ENCODE measurements at places on chromosomes 6 and 20.

GRCh38 chr20:43334080-43334479 is 123.6 kb upstream of the SRSF6 start:
- no peak for DNase-seq

DNA sequence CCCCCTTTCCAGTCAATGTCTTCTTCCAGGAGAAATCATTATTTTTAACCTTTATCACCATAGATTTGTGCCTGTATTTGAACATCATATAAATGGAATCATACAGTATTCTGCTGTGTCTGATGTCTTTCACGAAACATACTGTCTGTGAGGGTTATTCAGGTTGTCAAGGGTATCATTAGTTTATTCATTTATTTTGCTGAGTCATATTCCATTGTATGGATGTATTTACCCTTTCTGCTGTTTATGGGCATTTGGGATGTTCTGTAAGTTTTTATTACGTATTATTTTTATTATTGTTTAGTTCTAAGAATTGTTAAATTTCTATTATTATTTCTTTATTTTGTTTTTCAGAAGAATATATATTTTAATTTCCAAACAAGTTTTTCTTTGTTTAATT is 22.0 kb downstream of the DNPH1 start:
- no peak for DNase-seq

- no peak for DNase-seq
Measured at GRCh38 chr20:19915111-19915798, 101.9 kb upstream of the NAA20 start.

DNA sequence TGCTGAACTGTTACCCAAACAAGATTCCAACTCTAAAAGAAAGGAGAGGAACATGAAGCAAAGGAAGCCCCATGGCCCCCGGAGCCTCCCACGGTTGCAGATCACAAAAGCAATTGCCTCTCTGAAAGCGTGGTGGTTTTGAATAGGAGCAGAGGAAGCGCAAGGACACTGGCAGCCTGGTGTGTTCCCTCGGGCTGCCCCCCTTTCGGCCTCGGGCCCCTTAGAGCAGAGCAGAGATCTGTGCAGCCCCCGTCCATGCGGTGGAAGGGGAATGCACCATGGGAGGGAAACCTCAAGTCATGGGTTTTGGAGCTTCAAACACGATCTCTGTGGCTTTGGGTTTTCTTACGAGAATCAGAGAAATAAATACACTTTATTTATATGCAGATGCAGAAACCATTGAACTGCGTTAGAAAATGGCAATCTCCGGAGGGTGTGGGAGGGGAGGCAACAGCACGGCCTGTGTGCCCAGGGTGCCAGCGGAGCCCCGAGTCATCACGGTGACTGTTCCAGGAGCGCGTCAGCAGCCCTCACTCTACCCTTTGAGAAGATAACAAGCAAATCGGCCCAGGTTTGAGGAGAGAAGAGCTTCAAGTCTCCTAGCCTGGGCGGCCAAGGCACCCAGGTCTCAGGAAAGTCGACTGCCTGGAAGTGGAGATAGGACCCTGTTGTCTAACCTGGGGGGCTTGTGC is 20.5 kb downstream of the FOXF2 start:
- DNase-seq: no peak

- DNase-seq: no peak
Measured at GRCh38 chr6:149045404-149045803, 272.1 kb upstream of the TAB2 start.

GRCh38 chr6:166419717-166420116 is 37.0 kb upstream of the MPC1 start:
- DNase-seq: no peak

DNA sequence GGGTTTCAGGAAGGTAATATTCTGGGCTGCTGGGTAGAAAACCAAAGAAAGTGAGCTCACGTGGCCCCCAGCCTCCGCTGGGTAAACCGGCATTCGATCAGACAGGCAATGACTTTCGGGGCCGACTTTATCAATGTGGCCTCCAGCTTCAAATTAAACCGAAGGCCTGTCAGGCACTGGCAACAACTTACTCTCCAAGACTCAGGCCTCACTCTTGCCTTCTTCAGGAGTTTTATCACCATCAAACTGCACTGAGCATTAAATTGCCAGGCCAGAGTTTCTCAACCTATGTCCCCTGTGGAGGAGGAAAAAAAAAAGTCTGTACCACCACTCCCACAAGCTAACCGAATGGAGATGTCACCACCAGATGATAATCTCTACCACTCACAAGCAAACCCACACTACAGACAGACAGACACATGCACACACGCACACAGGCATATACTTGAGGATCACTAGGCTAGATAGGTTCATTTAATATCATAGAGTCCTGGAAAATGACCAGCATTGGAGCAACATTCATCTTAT is 1.1 kb upstream of the MBOAT1 start:
- no peak for DNase-seq

GRCh38 chr6:31090275-31090972 is 22.0 kb downstream of the C6orf15 start:
- no peak for DNase-seq

DNA sequence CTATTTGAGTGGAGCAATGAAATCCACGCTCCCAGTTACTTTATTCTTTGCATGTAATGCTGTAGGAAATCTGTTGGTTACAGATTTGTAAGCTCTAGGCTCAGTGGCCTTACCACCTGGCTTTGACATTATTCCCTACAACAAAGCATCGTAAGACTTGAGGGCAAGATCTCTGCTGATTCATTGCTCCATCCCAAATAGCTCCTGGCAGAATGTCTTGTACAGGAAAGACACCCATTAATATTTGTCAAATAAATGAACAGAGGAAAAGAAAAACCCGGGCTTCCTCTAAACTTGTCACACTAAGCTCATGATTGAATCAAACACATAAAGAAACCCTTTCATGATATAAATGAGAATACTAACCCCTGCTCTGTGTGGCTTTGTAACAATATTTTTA is 357.5 kb upstream of the RNF217 start:
- DNase-seq: no peak

DNA sequence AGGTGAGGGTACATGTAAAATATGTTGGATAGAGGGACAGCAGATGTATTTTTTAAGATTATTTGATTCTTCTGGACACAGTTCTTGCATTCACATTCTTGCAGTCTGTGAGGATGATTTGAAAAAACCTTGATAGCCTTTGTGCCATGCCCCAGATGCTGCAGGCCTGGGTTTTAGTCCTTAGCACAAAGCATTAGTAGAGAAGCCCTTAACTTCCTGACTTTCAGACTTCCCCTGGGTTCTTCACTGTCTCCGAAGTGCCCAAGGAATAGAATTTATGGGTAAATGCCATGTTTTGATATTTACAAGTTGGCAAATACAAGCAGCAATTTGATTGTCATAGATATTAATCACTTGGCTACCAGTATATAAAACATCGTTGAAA is 67.6 kb upstream of the SUPT3H start:
- no peak for DNase-seq

DNA sequence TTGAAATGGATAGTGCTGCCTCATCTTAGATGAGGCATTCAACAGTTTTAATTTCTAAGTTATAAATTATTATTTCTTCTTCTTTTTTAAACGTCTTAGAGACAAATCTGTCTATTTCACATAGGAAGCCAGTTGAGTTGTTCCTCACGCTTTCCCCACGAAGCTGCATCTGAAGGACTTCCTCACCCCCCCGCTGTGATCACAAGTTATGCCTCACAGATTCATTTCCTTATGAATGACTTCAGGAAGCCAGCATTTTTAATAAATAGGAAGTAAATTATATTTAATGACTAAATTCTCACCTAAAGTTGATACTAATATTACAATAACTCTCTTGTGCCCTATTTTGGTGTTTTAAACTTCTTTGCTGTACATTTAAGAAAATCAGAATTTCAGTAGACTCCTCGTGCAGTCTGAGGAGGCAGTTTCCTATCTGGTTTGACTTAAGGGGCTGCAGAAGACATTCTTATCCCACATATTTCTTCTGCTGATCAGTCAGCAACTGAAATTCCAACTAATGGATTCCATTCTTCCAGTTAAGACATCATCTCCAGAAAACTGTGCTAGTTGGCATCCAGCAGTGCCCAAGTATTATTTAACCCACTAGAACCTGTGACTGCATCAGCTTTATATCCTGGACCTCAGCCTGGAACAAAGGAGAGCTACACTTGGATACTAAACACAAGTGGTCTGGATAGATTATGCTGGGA is 182.7 kb upstream of the CCN2 start:
- DNase-seq: no peak

GRCh38 chr20:48689388-48689787 is 138.4 kb downstream of the PREX1 start:
- no peak for DNase-seq

DNA sequence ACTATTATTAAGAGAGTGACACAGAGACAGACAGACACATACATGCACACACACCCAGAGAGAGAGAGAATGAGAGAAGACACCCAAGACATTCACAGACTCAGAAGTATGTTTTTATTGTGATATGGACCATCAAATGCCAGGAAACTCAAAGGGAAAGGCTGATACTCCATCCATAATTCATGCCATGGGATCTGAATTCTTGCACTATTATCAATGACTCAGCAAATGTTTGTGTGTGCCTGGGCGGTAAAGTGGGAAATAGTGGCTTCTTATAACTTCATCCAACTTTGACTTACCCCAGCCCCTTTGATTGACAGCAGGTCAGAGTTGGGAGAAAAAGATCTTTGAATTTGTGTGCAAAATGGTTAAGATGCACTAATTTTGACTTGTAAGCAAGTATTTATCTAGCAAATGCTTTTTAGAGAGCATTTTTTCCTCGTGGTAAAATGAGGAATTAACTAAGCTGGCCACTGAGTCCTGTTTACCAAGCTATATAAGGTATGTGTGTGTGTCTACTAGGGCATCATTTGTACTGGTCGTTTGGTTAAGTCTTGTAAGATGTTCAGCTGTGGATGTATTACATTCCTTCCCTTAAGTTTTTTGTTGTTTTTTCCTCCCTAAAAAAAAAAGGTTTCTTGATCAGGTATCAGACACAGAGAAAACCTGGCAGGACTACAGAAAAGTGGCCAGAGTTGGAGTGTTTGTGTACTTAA is 3.0 kb upstream of the CCN2 start:
- no peak for DNase-seq

DNA sequence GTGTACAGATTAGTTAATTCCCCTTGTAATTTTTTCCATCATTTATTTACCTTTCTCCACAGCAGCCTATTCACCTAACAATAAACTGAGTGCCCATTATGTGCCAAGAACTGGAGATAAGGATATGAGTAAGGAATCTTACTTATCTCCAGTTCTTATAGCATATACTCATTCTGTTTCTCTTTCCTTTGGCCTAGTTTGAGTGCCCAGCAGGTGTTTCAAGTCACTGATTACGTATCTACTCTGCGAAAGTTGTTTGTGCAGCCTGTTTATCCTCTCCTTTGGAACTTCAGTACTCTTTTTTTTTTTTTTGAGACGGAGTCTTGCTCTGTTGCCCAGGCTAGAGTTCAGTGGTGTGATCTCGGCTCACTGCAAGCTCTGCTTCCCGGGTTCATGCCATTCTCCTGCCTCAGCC is 17.3 kb upstream of the POU5F1 start:
- no peak for DNase-seq

DNA sequence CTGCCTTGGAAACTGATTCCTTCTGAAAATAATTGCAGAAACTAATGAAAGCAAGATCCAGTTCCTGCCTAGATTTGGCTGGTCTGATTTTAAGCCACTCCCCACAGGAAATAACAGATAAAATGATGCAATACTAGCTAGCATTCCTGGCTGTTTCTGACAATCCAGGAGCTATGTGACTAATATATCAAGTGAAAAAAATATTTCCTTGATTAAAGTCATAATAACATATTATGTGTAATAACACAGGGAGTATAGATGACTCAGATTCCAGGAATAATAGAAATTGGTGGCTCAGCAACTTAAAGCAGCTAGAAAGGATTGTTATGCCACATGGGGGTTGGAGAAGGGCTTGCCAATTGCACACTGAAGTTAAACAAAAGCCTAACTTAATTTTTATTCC is 182.7 kb upstream of the SALL4 start:
- no peak for DNase-seq

DNA sequence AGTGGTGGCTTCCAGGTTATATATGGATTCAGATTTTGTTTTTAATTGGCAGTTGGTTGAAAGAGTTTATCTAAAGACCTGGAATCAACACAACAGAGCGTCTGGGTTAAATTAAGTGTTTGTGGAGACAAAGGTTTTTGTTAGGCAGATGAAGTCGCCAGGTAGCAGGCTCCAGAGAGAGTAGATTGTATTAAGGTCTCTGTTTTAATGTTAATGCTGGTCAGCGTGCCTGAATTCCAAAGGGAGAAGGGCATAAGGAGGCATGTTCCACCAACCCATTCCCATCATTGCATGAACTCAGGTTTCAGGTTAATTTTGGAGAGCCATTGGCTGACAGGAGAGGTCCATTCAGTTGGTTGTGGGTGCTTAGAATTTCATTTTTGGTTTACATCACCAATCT is 744.1 kb upstream of the GJE1 start:
- no peak for DNase-seq

DNA sequence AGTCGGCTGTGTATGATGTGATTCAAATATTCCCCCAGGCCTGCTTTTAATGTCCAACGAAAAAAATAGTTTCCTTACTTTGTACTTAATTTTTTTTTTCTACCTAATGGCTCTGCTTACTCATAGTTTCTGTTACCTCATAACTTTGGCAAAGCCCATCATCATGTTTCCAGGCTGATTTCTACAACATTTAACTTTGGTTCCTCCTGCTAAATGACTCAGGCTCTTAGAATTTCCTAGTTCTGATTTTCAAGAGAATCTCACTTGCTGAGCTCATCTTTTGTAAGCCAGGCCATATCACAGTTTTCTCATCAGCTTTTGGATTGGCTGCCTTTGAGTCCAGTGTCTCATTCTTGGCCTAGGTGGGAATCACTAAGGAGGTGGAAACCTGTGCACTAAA is 323.1 kb downstream of the HDGFL1 start:
- DNase-seq: no peak

- no peak for DNase-seq
Measured at GRCh38 chr20:22834651-22835256, 200.4 kb upstream of the SSTR4 start.

DNA sequence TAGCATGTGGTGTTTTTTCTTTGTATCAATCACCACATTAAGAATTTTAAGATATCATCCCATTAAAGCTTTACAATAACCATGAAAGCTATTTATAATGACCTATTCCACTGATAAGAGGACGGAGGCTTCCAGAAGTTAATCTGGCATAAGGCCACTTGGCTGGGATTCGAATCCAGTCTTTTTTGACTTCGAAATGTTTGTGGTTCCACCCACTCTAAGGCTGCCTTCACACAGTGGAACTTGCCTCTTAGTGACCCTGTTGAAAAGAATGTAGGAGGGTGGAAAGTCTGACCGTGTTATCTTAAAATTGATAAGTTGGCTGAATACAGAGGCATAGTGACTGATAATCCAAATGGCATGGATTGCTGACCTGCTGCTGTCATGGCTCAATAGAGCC is 959.7 kb downstream of the KIF16B start:
- DNase-seq: no peak

- DNase-seq: no peak
Measured at GRCh38 chr6:37731888-37732287, 34.2 kb upstream of the MDGA1 start.

- no peak for DNase-seq
Measured at GRCh38 chr6:686497-686896, 6.4 kb downstream of the EXOC2 start.
